ENCODE measurements at places on chromosomes 5 and 9.

DNA sequence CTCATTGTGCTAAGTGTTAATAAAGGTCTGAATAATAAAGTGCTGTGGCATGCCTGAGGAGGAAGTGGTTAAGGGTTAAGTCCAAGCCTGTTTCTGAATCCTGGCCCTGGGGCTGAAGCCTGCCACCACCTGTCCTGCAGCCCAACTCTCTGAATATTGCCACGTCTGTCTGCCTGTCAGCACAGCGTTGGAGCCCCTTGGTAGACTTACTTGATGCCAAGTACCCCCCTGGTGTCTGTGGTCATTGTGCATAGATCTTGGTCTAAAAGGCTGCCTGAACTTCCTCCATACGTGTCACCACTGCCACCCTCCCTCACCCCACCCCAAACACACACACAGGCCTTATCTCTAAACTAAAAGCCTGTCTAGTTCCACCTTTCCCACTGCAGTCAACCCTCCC lies 35.4 kb upstream of the SLC2A8 start:
- no peaks in the 10 kb centered on the region for H3K36me3 ChIP-seq
- H3K4me3 ChIP-seq = no peak overlapping the region
- no peaks in the 10 kb centered on the region for H3K27me3 ChIP-seq
- no peak for DNase-seq
- no peak overlapping the region for H3K27ac ChIP-seq

GRCh38 chr5:148454576-148454975 lies 70.8 kb downstream of the FBXO38 start:
- H3K4me3 ChIP-seq = no peak overlapping the region
- H3K36me3 ChIP-seq = no peaks in the 10 kb centered on the region
- H3K27ac ChIP-seq = no peak overlapping the region
- DNase-seq = no peak

- no peaks in the 10 kb centered on the region for H3K27me3 ChIP-seq
- no peak for DNase-seq
- no peaks in the 10 kb centered on the region for H3K4me1 ChIP-seq
Measured at GRCh38 chr9:83582029-83582428, 40.9 kb upstream of the IDNK start.

DNA sequence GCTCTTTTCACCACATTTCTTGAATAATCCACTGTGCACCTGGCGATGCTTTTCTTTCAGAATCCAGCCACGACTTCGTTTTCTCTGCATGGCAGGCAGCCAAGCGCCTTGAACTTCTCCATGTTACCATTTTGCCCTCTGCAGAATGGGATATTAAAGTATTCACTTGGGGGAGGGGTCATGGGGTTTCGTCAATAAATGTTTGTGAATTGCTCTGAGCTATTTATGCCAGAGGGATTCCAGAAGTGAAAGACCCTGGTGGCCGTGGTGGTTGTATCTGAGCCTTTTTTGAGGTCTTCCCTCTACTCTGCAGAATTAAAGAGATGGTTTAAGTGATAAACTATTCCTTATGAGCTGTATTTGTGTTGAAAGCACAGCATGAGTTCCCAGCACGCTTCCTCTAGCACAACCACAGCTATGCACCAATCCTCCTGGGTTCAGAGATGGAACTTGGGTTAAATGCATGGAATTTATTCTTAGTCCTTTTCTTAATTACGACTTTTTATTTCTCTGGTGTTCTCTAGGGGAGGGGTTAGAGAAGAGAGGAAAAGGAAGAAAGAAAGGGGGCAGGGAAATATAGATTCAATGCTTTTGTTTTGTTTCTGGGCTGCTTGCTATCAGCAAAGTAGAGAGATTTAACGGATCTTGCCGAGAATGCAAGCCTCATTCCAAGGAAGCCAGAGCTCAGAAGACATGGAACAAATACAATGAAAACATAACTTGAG lies 478.2 kb upstream of the TNC start:
- peaks cover 33% of the 10 kb centered on the region for H3K27me3 ChIP-seq
- H3K36me3 ChIP-seq = no peaks in the 10 kb centered on the region
- no peak overlapping the region for H3K27ac ChIP-seq
- H3K4me1 ChIP-seq = peaks cover 7% of the 10 kb centered on the region
- DNase-seq = no peak

GRCh38 chr9:113574441-113575262 lies 111.1 kb downstream of the RGS3 start:
- no peak overlapping the region for H3K4me3 ChIP-seq
- peaks cover 9% of the 10 kb centered on the region for H3K36me3 ChIP-seq
- peak overlapping the region; percentile 46 for H3K27ac ChIP-seq
- peaks cover 50% of the 10 kb centered on the region for H3K4me1 ChIP-seq

DNA sequence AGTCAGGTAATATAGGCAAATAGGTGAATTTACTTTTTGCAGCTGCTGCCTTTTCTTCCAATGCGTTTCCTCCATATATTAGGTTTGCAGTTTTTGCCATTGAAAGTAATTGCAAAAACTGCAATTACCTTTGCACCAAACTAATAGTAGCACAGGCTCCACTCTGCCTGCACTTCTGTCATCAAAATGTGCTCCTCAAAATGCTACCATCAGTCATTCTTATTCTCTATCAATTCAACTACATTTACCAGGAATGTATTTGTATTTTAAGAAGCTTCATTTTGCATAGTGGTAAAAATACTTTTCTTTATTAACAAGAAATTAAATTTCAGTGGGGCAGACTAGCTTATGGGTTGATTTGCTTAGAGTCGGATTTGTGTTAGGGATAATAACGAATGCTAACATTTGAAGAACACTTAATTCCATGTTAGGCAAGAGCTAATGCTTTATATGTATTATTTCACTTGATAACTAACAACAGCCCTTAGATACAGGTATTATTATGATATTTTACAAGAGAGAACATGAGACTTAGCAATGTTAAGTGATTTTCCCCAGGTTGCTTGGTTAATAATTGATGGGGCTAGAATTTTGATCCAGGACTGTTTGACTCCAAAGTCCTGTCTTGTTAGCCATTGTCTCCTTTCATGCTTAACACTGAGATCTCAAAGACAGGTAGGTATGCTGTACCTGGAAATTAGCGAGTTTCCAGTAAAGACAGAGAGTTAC lies 300.4 kb downstream of the MAN2A1 start:
- H3K4me1 ChIP-seq = peaks cover 5% of the 10 kb centered on the region
- DNase-seq = no peak
- H3K4me3 ChIP-seq = no peak overlapping the region
- no peak overlapping the region for H3K27ac ChIP-seq
- H3K27me3 ChIP-seq = no peaks in the 10 kb centered on the region

DNA sequence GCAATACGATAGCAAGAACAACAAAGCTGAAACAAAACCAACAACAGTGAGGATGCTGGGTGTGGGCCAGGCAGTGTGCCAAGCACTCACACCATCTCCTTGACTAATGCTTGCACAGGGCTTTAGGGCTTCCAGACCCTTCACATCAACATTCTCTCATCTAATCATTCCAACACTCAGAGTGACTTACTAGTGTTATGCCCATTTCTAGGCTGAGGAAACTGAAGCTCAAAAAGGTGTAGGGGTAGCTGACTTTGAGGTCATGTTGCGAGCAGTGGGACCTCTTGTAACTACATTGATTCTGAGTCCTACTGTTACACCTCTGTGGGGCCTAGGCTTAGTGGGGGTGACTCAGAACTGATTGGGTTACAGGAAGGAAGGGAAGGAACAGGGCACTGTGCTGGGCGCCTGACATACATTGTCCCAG lies 9.7 kb downstream of the ANGPTL2 start:
- H3K27me3 ChIP-seq = no peaks in the 10 kb centered on the region
- peaks cover 18% of the 10 kb centered on the region for H3K4me1 ChIP-seq
- H3K27ac ChIP-seq = peak overlapping the region; percentile 25
- DNase-seq = no peak

DNA sequence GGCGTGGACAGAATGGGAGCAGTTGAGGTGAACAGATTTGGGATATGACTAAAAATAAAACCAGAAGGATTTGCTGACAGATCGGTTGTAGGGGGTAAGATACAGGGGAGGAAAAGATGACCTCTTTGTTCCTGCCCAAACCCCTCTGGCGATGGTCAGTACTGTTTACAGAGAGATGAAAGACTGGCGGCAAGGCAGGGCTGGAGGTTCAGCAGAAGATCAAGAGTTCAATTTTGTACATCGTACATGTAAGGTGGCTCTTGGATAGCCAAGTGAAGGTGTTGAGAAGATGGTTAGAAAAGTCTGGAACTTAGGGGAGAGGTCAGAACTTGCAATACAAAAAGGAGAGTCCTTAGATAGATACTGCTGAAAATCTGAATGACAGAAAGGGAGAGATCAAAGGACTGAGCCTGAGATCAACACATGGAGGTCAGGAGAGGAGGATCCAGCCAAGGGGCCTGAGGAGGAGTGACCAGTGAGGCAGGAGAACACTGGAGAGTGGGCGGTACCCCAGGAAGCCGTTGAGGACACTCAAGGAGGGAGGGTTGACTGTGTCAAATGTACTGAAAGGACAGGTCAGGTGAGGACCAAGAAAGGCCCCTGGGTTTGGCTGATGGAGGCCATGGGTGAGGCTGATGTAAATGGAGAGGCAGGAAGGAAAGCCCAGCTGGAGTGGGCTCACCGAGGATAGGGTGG lies 7.1 kb downstream of the IL4 start:
- H3K27me3 ChIP-seq = no peaks in the 10 kb centered on the region
- no peaks in the 10 kb centered on the region for H3K4me1 ChIP-seq
- H3K36me3 ChIP-seq = no peaks in the 10 kb centered on the region
- DNase-seq = no peak
- no peak overlapping the region for H3K27ac ChIP-seq
